ENCODE measurements at places on chromosomes 11 and 22. TPM values are rescaled to one million over a fixed set of nuclear protein-coding genes. Genes with fewer than 3 reads are reported as not detected.

Gene LIF
- total RNA-seq = 46.4 TPM

Gene SMTNL1
- total RNA-seq = not detected

Gene CYTH4
- total RNA-seq = 0.82 TPM

Gene GPHA2
- not detected for total RNA-seq

Gene KCNE3
- total RNA-seq = not detected

Gene TRIM29
- total RNA-seq = 6.2 TPM

Gene DERL3
- 0.40 TPM for total RNA-seq

Gene SYT12
- 10.3 TPM for total RNA-seq

Gene GPR152
- not detected for total RNA-seq

Gene PARVA
- 25.1 TPM for total RNA-seq

Gene OR8D1
- not detected for total RNA-seq

Data from A549 treated with CpdA at 1 μM for 4 hours (cell line).